Chondrocyte (in vitro differentiated cells): ENCODE measurements at places on chromosomes 12 and 14. TPM values are rescaled to one million over a fixed set of nuclear protein-coding genes. Genes with fewer than 3 reads are reported as not detected.

Gene ACACB
- 2.9 to 7.9 TPM (median 5.9 TPM) in 3 replicates for total RNA-seq

Gene HOXC12
- not detected in 3 replicates for total RNA-seq

DNA sequence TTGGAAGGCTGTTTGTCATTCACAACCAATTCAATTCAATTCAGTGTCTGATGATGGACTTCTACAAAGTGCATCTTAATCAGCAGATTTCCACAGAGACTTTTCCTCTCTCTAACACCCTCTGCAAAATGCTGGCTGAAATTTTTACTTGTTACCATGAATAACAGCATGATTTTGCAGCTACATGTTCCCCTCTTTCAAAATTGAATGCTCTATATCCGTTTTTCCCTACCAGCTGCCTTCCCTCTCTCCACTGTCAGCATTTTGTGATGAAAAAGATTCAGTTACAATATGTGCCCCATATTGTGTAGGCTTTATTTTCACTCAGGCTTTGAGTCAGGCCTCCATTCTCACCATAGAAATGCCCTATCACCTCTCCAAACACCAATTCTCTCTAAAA is 334.6 kb downstream of the SYT1 start:
- no peak for DNase-seq

DNA sequence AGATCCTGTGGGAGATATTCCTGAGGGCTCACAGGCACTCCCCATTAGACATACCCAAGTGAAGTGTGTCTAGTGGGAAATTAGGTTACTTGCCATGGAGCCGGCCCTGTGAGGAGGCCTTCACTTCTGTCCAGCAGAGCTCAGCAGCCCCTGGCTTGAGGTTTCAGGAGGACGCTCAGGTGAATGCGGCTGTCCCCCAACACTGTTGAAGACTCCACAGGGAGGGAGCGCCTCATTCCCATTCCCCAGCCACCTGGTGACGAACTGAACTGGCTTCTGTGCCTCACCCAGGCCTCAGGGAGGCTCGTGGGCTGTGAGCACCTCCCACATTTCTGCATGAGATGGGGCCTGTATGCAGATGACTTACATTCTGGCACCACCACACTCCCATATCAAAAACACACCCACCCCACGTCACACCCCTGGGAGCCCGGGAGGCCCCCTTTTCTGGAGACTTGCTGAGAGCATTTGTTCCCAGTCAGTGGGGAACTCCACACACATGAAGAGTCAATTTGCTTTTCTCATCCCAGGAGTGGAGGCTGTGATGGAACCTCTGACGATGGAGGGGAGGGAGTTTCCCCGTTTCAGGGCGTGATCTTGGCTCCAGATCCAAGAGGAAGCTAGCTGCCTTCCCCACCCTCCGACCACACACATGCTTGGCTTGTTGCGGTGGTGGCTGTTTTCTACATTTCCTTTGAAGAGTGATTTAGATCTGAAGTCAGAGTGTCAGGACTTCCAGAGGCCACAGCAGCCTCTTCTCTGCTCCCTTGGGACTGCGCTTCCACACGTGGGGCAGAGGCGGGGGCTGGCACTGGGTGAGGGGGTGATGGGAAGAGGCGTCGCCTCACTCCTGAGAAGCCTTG is 120.7 kb downstream of the ADGRD1 start:
- peak; percentile 68 for DNase-seq

- no peak for DNase-seq
Measured at GRCh38 chr12:119423285-119423684, 88.8 kb downstream of the CCDC60 start.

GRCh38 chr12:80422550-80422949 is 21.5 kb upstream of the PTPRQ start:
- DNase-seq = no peak

GRCh38 chr12:24246934-24247333 is 297.5 kb upstream of the SOX5 start:
- DNase-seq = no peak

DNA sequence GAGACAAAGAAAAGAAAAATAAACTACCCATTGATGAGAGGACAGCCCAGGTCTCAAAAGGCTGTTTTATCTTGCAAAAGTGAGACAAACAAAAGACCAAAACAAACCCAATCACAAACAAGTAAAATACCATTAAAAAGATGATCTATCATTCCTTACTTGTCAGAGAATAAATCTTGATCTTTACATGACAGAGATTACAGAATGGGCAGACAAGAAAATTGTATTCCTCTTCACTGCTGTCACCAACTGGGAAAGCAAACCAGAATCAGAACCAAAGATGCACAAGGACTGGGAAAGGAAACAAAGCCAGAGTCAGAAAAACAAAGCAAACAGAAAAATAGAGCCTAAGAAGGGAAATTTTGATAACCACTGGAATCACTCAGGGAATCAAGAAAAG is 444.0 kb upstream of the PDE3A start:
- DNase-seq = no peak

- DNase-seq = no peak
Measured at GRCh38 chr14:104066719-104067295, 18.7 kb upstream of the ASPG start.

GRCh38 chr12:91704446-91704845 is 441.2 kb downstream of the BTG1 start:
- no peak for DNase-seq

Gene TCL1B
- not detected in 3 replicates for total RNA-seq
